ENCODE measurements at places on chromosomes 5 and 9.

- H3K36me3 ChIP-seq: no peaks in the 10 kb centered on the region
- DNase-seq: no peak
- no peaks in the 10 kb centered on the region for H3K4me1 ChIP-seq
- H3K4me3 ChIP-seq: no peak overlapping the region
These were observed 841.3 kb upstream of the CTNND2 start for GRCh38 chr5:12745537-12745936.

DNA sequence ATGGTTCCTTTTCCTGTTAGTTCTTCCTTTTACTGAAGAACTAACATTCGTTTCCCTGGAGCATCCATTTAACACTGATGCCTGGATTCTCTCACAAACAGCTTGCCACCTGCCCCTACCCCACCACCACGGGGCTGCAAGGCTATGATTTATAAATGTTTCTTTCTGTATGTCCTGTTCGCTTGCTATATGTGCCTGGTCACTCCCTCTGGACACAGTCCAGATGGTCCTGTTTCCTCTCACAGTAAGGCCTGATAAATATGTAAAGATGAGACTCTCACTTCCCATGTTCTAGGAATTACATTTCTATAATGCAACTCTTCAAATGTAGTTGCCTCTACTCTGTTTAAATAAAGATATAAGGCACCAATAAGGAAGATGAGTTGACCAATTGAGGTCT lies 146.4 kb upstream of the SHB start:
- H3K27ac ChIP-seq: no peak overlapping the region
- H3K36me3 ChIP-seq: no peaks in the 10 kb centered on the region
- no peak for DNase-seq
- H3K4me3 ChIP-seq: no peak overlapping the region

- H3K27me3 ChIP-seq: no peaks in the 10 kb centered on the region
- H3K36me3 ChIP-seq: no peaks in the 10 kb centered on the region
- DNase-seq: no peak
- no peak overlapping the region for H3K27ac ChIP-seq
- H3K4me1 ChIP-seq: peaks cover 13% of the 10 kb centered on the region
- no peak overlapping the region for H3K4me3 ChIP-seq
These were observed 3.1 kb downstream of the ANGPTL2 start for GRCh38 chr9:127119320-127119709.

DNA sequence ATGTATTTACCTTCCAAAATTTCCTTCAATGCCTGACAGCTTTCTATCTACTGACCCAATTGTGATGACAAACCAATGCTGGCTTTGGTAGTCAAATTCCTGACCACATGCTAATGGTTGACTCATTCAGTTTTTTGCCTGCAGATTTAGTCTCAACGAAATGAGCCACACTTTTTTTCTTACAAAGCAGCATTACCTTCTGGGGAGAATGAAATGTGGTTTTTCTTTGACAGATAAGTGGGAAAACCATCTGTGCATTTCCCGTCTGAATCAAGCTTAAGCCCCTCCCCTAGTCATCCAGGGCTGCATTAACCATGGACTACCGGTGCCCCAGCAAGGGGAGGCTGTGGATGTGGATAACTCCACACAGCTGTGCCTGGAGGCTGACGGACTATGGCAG lies 99.6 kb upstream of the TAF11L2 start:
- H3K4me1 ChIP-seq: no peaks in the 10 kb centered on the region
- no peak for DNase-seq
- no peaks in the 10 kb centered on the region for H3K27me3 ChIP-seq
- H3K27ac ChIP-seq: no peak overlapping the region

- H3K27ac ChIP-seq: no peak overlapping the region
- H3K4me3 ChIP-seq: no peak overlapping the region
- peak; percentile 55 for DNase-seq
- no peaks in the 10 kb centered on the region for H3K27me3 ChIP-seq
- peaks cover 4% of the 10 kb centered on the region for H3K4me1 ChIP-seq
These were observed 55.2 kb downstream of the NEURL1B start for GRCh38 chr5:172696171-172696849.

GRCh38 chr5:169429044-169429443 lies 128.1 kb upstream of the SLIT3 start:
- H3K4me1 ChIP-seq: no peaks in the 10 kb centered on the region
- no peak for DNase-seq
- H3K27me3 ChIP-seq: no peaks in the 10 kb centered on the region
- no peak overlapping the region for H3K4me3 ChIP-seq
- H3K36me3 ChIP-seq: no peaks in the 10 kb centered on the region

DNA sequence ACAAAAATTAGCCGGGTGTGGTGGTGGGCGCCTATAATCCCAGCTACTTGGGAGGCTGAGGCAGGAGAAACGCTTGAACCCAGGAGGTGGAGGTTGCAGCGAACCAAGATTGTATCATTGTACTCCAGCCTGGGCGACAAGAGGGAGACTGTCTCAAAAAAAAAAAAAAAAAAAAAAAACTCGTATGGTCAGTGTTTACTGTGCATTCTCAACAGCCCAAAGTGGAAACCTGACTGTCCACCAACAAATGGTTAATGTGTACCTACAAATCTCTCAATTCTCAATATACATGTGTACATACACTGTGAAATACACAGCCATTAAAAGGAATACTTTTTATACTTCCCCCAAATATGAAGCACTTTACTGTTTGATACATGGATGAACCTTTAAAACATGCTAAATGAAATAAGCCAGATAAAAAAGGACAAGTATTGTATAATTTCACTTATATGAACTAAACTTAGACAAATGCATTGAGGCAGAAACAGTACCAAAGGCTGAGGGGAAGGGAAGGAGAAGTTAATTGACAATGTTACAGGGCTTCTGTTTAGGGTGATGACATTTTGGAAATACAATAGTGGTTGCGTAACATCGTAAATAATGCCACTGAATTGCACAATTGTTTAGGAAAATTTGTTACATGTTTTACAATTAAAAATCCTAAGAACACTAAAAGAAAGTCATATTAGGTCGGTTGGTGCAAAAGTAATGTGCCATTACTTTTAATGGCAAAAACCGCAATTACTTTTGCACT lies 16.5 kb downstream of the DNAJA1 start:
- H3K27ac ChIP-seq: peak overlapping the region; percentile 36
- no peak overlapping the region for H3K4me3 ChIP-seq
- H3K27me3 ChIP-seq: no peaks in the 10 kb centered on the region
- DNase-seq: no peak
- peaks cover 40% of the 10 kb centered on the region for H3K36me3 ChIP-seq
- peaks cover 3% of the 10 kb centered on the region for H3K4me1 ChIP-seq

DNA sequence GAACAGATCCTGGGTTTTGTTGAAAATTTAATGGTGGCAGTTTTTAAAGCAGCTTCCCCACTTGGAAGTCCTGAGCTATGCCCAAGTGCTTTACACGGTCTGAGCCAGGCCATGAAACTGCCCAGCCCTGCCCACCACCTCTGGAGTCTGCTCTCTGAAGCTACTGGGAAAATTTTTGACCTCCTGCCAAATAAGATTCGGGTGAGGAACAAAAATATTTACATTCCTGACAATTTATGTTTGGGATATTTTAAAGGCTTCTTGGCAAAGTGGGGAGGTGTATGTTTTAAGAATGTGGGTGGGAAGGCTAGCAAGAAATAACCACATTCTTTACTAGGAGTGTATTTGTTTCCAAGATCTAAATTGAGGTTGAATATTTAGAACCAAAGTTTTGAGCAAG lies 50.0 kb downstream of the HACD4 start:
- H3K27me3 ChIP-seq: no peaks in the 10 kb centered on the region
- H3K27ac ChIP-seq: no peak overlapping the region
- DNase-seq: no peak

DNA sequence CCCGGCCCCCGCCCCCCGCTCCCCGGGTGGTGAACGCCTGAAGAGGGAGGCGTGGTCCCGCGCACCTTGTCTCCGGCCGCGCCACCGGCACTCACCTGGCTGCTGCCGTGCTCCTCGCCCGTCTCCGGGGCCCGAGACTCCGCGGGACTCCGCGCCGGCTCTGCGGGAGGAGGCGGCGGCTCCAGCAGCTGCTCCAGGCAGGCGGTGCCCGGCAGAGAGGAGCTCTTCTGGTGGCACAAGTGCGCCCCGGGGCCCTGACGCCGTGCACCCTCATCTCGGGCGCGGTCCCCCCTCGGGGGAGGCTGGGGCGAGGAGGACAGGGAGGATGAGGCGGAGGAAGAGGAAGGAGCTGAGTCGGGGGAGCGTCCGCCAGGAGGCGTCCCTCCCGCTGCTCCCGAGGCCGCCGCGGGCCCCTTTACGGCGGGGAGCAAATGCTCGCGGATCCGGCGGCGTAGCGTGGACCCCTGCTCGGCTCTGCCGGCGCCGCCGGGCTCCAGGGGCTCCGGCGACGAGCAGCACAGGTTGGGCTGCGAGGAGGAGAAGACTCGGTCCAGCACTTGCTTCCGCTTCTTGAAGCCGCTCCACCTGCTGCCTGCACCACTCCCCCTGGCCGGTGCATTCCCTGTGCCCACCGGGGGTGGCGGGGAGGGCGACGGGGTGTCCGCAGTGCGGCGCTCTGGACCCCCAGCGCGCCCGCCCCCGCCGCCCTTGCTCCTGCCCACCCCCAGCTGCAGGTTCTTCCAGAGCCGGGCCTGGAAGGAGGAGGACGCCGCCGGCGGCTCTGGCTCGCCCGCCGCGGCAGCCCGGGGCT lies 928 bp downstream of the MCTP1 start:
- H3K4me1 ChIP-seq: peaks cover 8% of the 10 kb centered on the region
- no peak overlapping the region for H3K27ac ChIP-seq
- H3K36me3 ChIP-seq: no peaks in the 10 kb centered on the region
- DNase-seq: peak; percentile 38
- peak overlapping the region; percentile 42 for H3K4me3 ChIP-seq

- no peak overlapping the region for H3K27ac ChIP-seq
- H3K4me1 ChIP-seq: no peaks in the 10 kb centered on the region
- H3K4me3 ChIP-seq: no peak overlapping the region
- no peak for DNase-seq
These were observed 2.5 kb upstream of the SOWAHA start for GRCh38 chr5:132810605-132811004.

- no peak overlapping the region for H3K27ac ChIP-seq
- no peaks in the 10 kb centered on the region for H3K36me3 ChIP-seq
- no peak for DNase-seq
- H3K4me1 ChIP-seq: no peaks in the 10 kb centered on the region
- H3K4me3 ChIP-seq: no peak overlapping the region
These were observed 153.9 kb upstream of the DAP start for GRCh38 chr5:10914741-10915480.

- H3K27me3 ChIP-seq: no peaks in the 10 kb centered on the region
- H3K36me3 ChIP-seq: no peaks in the 10 kb centered on the region
- no peak overlapping the region for H3K27ac ChIP-seq
- peaks cover 18% of the 10 kb centered on the region for H3K4me1 ChIP-seq
- DNase-seq: peak; percentile 89
These were observed 95.3 kb downstream of the RGS3 start for GRCh38 chr9:113558632-113559502.

GRCh38 chr5:10977011-10977410 lies 216.0 kb upstream of the DAP start:
- no peak overlapping the region for H3K27ac ChIP-seq
- no peaks in the 10 kb centered on the region for H3K4me1 ChIP-seq
- no peak for DNase-seq
- no peaks in the 10 kb centered on the region for H3K27me3 ChIP-seq
- no peaks in the 10 kb centered on the region for H3K36me3 ChIP-seq

DNA sequence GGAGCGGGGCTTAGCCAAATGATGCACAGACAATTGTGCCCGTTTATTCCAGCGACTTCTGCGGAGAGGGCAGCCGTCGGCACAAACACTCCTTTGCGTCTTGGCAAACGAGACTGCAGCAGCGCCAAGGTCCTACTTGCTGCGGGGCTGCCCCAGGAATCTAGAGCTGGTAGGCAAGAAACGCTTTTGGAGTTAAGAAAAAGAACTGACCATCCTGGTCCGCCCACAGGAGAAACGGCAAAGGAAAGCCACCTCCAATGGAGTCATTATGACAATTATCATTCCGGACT lies 2.3 kb downstream of the RXFP3 start:
- no peaks in the 10 kb centered on the region for H3K36me3 ChIP-seq
- H3K27me3 ChIP-seq: no peaks in the 10 kb centered on the region
- no peak overlapping the region for H3K4me3 ChIP-seq
- no peak for DNase-seq
- no peaks in the 10 kb centered on the region for H3K4me1 ChIP-seq

DNA sequence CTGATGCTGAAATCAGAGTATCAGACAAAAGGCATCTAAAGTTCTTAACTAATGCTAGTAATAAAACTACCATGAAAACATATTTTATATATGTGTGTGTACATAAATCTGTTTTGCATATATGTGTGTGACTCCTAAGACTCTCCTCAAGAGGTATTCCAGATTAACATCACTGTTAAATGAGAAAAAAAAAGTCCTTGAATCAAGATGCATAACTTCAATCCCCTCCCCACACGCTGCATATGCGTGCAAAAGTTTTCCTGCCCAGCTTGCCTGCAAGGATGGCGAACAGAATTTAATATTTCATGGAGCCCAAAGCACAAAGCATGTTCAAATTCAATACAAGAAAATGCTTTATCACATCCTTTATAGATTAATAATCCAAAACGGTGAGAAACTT lies 34.7 kb downstream of the EFNA5 start:
- no peak for DNase-seq
- no peaks in the 10 kb centered on the region for H3K27me3 ChIP-seq
- H3K4me1 ChIP-seq: no peaks in the 10 kb centered on the region
- no peak overlapping the region for H3K27ac ChIP-seq
- H3K4me3 ChIP-seq: no peak overlapping the region

- DNase-seq: peak; percentile 12
- H3K36me3 ChIP-seq: no peaks in the 10 kb centered on the region
These were observed 11.5 kb downstream of the PRRC2B start for GRCh38 chr9:131405428-131405827.

DNA sequence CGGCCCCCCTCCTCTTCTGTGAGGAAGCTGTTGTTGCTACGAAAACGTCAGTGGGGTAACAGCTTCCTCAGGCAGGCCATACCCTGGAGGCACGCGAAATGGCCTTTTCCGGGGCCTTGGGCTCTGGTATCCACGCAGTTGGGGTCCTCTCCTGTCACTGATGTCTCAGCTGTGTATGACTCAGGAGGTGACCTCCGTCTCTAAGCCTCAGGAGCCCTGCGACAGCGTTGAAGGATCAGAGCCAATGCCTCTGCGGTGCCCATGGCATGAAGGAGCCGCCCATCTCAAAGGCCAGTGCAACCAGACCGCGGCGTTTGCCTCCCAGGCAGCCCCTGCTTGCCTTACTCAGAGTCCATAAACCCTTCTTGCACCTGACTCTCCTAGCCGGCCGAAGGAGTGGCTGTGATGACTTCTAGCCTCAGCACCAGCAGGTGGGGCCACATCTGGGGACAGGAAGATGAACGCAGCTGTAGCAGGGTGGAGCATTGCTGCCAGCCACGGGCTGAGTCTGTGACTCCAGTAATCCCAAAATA lies 1.0 kb upstream of the MXD3 start:
- peaks cover 12% of the 10 kb centered on the region for H3K4me1 ChIP-seq
- peak overlapping the region; percentile 58 for H3K4me3 ChIP-seq
- DNase-seq: peak; percentile 51
